Hindlimb muscle (tissue), 1 donor: ENCODE measurements at places on chromosomes 4 and X.

- peak; percentile 84 for DNase-seq
Observed at GRCh38 chrX:154369449-154370299, 4.8 kb downstream of the FLNA start.

DNA sequence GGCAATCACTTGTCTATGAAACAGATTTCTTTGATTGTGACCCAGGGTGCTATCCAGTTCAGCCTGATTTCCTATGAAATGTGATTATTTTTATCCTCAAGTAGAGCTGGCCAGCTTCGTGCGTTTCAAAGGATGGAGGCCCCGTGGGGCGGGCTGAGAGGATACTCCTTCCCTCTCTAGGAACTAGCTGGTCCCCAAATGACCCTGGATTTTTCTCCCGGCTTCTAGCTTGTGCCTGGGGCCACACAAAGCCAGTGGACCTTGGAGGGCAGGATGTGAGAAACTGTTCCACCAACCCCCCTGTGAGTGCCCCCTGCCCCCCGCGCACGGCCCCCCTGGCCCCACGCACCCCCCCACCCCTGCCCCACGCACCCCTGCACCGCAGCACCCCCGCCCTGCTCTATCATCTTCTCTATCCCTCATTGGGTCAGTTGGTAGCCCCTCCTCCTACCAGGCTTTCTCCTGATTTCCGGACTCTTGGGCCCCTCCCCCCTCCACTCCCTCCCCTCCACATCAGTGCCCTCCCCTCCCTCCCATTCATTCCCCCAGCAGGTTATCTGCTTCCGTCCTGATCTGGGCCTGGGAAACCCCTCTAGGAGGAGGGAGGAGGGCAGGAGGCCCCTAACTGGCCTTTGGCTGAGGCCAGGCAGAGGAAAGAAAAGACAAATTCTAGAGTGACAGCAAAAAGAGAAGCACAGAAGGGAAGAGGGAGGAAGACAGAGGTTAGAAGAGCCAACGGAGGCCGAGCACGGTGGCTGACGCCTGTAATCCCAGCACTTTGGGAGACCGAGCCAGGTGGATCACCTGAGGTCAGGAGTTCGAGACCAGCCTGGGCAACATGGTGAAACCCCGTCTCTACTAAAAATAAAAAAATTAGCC is 3.3 kb downstream of the XPNPEP2 start:
- no peak for DNase-seq

DNA sequence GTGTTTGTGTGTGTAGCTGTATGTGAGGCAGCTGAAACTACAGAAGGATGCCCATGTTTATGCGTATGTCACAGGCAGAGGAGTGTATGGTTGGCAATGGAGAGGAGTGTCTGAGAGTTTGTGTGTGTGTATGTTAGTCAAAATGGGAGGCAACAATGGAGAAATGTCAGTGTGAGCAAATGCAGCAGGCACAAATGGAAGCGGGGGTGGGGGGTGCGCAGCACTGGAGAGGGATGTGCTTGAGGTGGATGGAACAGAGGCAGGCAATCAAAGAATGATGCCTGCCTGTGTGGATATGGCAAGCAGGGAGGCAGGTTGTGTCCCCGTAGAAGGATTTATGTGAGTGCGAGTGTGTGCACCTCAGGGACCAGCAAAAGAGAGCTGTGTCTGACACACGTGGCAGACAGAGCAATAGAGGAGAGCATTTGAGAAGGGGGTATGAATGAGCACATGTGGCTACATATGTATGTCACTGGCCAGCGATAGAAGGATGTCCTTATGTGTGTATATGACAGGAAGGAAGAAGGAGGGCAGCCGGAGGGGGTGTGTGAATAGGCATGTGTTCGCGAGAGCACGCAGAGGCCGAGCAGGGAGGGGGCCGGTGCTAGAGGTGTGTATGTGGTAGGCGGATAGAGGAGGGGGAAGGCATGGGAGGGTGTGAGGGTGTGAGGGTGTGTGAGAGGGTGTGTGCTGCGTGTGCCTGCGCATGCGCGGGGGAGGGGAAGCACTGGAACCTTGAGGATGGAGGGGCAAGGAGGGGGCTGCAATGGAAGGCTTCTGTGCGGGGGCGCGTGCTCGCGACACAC is 1.1 kb downstream of the PJA1 start:
- no peak for DNase-seq

GRCh38 chrX:136209016-136209738 is 42.0 kb downstream of the MAP7D3 start:
- no peak for DNase-seq

- no peak for DNase-seq
Observed at GRCh38 chrX:155112171-155112570, 40.9 kb downstream of the BRCC3 start.

DNA sequence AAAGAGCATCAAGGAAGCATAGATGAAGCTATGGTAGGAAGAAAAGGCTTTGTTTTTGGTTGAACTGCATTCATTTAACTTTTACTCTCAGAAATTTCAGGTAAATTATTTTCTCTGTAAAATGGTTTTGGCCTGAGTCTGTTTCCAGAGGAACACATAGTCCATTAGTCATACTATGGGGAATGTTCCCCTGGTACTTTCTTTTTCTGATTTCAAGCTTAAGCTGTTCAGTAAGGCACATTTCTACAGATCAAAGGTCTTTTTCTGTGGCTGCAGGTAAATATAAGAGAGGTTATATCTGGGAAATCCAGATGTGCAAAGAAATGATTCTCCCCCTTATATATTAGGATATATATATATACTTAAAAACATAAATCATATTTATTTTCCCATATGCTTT is 1744.4 kb upstream of the ADGRL3 start:
- DNase-seq = no peak

GRCh38 chr4:147303873-147304229 is 177.0 kb upstream of the EDNRA start:
- no peak for DNase-seq

- no peak for DNase-seq
Observed at GRCh38 chrX:48996969-48997368, 5.1 kb downstream of the GRIPAP1 start.

GRCh38 chr4:26784207-26784865 is 76.3 kb upstream of the STIM2 start:
- DNase-seq = no peak

DNA sequence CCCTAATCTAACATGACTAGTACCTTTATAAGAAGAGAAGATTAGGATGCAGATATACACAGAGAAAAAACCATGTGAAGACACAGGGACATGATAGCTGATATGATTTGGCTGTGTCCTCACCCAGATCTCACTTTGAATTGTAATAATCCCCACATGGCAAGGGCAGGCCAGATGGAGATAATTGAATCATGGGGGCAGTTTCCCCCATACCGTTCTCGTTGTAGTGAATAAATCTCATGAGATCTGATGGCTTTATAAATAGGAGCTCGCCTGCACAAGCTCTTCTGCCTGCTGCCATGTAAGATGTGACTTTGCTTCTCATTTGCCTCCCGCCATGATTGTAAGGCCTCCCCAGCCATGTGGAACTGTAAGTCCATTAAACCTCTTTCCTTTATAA is 364.3 kb downstream of the FBXW7 start:
- DNase-seq = no peak

GRCh38 chr4:144750348-144750747 is 104.4 kb downstream of the HHIP start:
- DNase-seq = no peak

DNA sequence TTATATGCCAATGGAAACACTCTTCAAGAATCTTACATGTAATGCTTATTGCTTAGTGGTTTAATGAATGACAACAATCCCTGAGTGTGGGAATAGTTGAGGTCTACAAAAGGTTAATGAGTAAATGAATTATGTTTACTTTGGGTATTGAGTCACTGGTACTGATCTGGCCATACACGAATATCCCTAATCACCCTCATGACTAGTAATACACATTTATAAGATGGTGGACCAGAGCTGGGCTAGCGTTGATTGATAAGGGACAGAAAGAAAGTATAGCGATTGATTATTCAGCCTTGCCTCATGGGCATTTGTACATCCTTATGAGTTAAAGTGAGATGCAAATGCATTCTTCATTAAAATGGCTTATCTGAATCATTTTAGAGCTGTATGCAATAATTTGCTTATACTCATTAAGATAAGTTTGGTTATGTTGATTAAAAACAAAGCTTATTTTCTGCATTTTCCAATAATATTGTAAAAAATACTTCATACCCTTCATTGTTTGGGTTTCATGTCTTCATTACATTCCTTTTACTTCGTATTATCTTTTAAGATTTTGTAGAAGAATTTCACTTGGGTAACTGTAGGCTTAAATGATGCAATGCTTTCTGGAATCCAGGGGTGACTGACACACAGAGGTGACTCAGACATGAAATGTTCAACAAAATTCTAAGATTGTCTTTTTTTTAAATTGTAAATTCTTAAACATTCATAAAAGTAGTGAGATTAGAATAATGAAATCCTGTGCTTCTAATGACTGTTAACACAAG is 47.4 kb downstream of the FGF2 start:
- no peak for DNase-seq

GRCh38 chr4:22607382-22607781 is 85.4 kb upstream of the GBA3 start:
- DNase-seq = peak; percentile 5

DNA sequence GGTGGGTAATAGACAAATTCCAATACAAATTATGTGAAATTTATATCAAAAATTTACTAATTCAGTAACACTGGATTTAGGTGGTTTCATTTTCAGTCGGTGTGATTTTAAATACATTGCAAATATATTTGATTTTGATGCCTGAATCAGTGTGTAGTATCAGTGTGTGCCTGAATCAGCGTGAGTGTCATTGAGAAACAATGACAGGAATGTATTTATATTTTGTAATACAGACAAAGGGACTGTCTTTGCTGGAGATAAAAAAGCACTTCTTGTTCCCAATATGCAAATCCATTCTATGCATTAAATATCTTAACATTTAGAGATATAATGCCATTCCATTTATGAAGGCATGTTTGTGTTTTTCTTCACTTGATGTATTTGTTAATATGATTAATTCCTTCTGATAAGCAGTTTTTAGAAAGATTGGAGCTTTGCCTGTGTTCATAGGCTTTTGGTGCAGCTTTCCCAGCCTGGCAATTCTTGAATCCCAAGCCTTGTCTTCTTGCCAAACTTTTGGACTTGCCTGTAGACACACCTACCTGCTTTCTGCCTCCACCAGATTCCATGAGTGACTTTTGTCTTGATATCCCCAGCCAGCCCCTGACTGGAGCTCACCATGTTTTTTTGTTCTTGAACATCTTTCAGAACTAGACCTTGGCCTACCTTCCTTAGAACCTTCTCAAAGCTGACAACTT is 243.8 kb downstream of the ADGRL3 start:
- DNase-seq = no peak

DNA sequence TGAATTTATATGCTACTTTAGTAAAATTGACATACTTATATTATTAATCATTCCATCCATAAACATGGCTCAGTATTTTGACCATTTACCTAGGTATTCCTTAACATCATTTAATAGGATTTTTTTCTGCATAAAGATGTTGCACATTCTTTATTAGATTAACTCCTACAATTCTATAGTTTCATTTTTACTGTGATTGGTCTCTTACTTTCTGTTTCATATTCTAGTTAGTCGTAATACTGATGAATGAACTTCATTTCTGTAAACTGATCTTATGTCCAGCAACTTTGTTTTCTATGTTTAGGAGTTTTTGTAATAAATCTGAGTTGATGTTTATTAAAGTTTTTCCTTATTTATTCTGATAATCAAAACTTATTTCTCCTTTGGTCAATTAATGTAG is 278.2 kb upstream of the CXXC4 start:
- DNase-seq = no peak

GRCh38 chr4:84924434-84924833 is 42.1 kb downstream of the WDFY3 start:
- no peak for DNase-seq

GRCh38 chr4:18075823-18076433 is 54.4 kb upstream of the LCORL start:
- DNase-seq = no peak

GRCh38 chrX:80812176-80812575 is 2.5 kb upstream of the BRWD3 start:
- no peak for DNase-seq

DNA sequence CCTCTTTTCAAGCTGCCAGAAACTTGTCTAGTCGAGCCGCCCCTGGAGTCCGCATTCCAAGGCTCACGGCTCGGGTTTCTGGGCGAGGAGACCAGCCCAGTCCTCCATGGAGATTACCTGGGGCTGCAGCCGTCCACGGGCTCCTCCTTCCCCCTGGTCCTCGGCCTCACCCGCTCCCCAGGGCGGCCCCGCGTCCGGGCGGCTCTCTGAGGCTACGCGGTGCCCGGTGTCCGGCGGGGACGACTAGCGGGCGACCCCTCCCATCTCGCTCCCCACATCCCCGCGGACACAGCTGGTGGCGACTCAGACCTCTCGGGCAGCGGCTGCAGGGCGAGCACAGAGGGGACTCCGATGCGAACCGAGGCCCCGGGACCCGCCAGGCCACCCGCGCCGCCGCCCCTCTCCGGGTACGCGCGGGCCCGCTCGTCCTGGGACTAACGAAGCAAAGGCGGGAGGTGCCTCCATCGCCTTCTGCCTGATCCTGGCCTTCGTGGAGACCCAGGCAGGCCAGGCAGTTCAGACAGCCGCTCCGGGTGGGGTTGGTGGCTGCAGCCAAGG is 159.4 kb downstream of the TRAM1L1 start:
- DNase-seq = peak; percentile 6

DNA sequence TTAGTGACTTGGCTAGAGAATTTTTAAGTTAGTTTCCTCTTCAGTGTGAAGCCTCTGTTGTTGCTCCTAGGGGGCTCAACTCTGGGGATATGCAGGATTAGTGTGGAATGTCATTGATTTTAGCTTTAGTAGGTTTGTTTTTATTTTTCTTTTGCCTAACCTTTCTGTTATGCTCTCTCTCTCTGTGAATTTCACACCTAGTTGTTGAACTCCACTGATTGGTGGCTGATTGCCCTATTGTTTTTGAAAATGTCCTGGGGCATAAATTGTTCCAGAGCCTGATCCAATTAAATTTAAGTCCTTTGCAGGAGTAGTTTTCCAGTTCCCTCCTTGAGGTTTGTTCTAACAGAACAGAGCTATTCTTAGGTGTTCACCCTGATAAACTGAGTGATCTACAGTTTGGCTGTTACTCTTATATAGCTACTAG is 393.3 kb upstream of the CTSO start:
- no peak for DNase-seq

GRCh38 chrX:51922561-51922960 is 29.1 kb downstream of the MAGED1 start:
- DNase-seq = no peak

DNA sequence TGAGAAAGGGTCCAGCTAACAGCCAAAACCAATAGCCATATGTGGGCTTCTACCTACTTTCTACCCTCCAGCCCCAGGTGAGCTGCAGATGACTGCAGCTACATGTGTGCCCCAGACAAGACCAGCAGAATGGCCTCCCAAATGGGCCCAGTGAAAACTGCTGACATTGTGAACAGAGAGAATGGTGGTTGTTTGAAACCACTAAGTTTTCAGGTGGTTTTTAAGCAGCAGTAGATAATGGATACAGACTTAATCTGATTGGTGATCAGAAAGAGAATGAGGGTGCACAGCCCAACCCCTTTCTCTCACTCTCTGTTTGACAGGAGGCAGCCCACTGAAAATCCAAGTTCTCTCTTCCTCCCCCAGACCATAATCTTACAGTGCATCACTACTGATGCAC is 42.5 kb upstream of the BBS12 start:
- DNase-seq = no peak

- no peak for DNase-seq
Observed at GRCh38 chr4:742096-742741, 36.6 kb downstream of the PCGF3 start.
